ENCODE measurements at places on chromosomes 3 and 15. TPM values are rescaled to one million over a fixed set of nuclear protein-coding genes. Genes with fewer than 3 reads are reported as not detected.

The CACNA2D2 gene
- total RNA-seq: not detected

The UROC1 gene
- total RNA-seq: not detected

DNA sequence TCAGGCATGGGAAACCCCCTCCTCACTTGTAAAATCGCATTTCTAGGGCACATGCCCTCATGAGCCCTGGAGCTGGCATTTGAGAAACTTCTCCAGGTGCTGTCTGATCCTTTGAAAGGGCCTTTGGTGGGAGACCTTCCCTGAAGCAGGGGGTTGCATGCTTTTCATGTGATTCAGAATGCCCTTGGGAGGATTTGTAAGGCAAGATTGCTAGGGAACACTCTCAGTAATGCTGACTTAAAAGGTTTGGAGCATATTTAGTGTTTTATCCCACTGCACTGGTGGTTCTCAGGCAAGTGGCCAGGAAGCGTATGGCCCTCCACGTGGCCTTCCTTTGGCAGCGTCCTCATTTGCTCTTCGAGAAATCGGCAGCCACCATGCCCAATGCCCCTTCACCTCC is 164.1 kb downstream of the ARRDC4 start:
- no peak for DNase-seq

DNA sequence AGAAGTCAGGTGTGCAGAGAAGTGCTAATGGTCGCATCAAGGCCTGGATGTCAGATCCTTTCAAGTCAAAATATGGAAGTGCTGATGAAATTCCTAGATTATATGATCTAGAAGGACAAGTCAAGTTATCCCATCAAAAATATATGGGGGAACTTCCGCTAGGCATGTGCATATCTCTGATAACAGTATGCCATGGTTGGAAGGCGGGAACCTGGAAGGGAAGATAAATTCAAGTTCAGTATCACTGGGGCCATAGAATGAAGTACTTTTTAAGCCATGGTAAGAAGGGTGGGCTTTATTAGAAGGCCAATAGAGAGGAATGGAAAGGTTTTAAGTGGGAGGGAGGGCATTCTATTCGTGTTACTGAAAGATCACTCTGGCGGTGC is 38.3 kb downstream of the MITF start:
- no peak for DNase-seq

GRCh38 chr15:86483936-86484335 is 404.3 kb downstream of the AGBL1 start:
- no peak for DNase-seq

The PGBD4 gene
- 3.6 TPM for total RNA-seq

DNA sequence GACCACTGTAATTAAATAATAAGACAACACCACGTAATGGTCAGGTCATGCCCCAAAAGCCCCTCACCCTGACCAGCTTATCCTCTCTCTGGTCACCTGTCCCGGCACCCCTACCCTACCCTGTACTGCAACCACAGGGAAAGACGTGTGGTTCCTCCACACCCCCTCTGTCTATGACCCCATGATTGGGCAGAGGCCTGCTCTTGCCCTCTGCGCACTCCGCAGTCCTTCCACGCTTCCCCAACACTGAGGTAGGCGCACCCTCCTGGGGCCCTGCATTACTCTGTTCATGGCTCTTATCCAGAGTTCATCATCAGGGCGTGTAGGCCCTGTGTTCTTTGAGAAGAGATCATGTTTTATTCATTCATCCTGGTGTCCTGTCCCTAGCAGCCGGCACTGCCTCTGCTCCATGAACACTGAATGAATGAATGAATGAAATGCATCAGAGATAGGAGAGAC is 33.8 kb downstream of the MGLL start:
- DNase-seq: no peak

DNA sequence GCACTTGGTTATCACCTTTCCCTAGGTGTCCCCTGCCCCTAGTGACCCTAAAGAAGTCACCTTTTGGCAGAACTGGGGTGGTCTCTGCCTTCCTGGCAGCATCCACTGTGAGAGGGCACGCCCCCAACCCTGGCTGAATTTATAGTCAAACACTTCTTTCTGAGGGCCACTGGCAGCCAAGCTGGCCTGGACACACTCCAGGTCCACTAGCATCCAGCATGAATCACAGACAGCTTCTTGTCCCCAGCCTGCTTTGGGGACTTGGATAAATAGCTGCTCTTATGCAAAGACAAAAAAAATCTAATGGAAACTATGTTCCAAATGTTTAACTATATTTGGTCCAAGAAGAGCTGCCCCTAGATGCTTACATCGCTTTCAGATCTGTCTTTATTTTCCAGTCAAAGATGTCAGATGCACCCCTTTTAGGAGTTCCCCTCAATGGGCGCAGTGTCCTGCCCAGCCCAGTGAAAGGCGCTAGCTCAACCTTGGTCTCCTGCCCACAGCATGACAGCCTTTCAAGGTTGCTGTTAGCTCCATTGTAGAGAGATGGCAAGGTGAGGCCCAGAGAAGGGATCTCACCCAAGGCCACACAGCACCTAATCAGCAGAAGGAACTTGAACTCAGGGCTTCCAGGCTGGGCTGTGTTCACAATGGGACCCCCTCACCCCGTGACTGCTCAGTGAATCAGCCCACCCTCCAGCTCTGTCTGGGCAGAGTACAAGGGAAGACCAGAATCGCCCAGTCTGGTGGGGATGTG is 7.0 kb downstream of the RASL12 start:
- no peak for DNase-seq

DNA sequence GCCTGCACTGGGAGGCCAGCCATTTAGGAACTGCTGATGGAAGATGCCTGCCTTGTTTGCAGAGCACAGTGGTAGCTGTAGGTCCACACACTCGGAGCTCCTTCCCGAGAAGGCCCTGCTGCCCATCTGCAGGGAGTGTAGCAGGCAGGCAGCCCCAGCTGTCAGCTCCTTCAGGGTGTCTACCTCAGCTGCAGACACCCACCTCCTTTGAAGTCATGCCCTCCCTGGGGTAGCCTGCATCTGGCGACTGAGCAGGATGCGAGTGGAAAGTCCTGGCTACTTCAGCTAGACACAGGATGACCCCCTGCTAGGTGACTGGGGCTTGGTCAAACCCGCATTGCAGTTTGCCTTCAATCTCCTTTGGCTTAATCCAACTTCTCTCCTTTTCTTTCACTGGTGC is 93.2 kb upstream of the TLE3 start:
- no peak for DNase-seq

The GOLGA6B gene
- 0.21 TPM for total RNA-seq

The SPTBN5 gene
- total RNA-seq: 0.45 TPM

Data from myocyte (in vitro differentiated cells).